Right lobe of liver (tissue), 6 donors: ENCODE measurements at places on chromosomes 6 and 20. TPM values are rescaled to one million over a fixed set of nuclear protein-coding genes. Genes with fewer than 3 reads are reported as not detected.

GRCh38 chr6:90730151-90730673 is 143.3 kb upstream of the MAP3K7 start:
- no peaks in the 10 kb centered on the region for H3K4me1 ChIP-seq
- no peak overlapping the region for H3K27ac ChIP-seq
- H3K27me3 ChIP-seq: no peaks in the 10 kb centered on the region

Gene ANKRD66
- not detected for total RNA-seq

GRCh38 chr20:52798124-52798523 is 174.0 kb upstream of the TSHZ2 start:
- no peak overlapping the region for H3K27ac ChIP-seq
- DNase-seq: no peak
- no peaks in the 10 kb centered on the region for H3K36me3 ChIP-seq
- H3K27me3 ChIP-seq: no peaks in the 10 kb centered on the region

GRCh38 chr6:48564036-48564820 is 453.2 kb upstream of the PTCHD4 start:
- H3K27me3 ChIP-seq: no peaks in the 10 kb centered on the region
- no peaks in the 10 kb centered on the region for H3K4me1 ChIP-seq
- H3K27ac ChIP-seq: no peak overlapping the region
- no peaks in the 10 kb centered on the region for H3K36me3 ChIP-seq

Gene WFDC12
- not detected for total RNA-seq

Gene GABRR2
- total RNA-seq: 0.89 TPM

DNA sequence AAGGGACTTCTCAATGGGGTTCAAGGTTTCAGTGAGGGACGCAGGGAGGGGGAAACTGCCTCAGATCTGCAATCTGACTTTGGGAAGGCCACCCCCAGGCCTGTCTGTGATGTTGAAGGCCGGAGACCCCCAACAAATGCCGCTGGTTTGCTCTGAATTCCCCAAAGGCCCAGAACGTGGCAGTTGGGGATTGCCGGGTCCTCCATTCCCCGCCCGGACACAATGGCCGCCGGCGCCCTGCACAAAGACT is 326 bp upstream of the BCL2L1 start:
- no peak for DNase-seq
- H3K4me1 ChIP-seq: peaks cover 21% of the 10 kb centered on the region
- H3K27me3 ChIP-seq: no peaks in the 10 kb centered on the region
- peak overlapping the region; percentile 98 for H3K27ac ChIP-seq

Gene MGME1
- total RNA-seq: 8.4 TPM

GRCh38 chr6:142280265-142280664 is 21.5 kb upstream of the ADGRG6 start:
- H3K36me3 ChIP-seq: no peaks in the 10 kb centered on the region
- H3K27ac ChIP-seq: no peak overlapping the region
- H3K4me3 ChIP-seq: no peak overlapping the region
- DNase-seq: no peak
- H3K4me1 ChIP-seq: peaks cover 21% of the 10 kb centered on the region

- no peak for DNase-seq
- no peak overlapping the region for H3K27ac ChIP-seq
- no peaks in the 10 kb centered on the region for H3K27me3 ChIP-seq
- H3K4me3 ChIP-seq: no peak overlapping the region
Observed at GRCh38 chr6:144413418-144413817, 128.3 kb downstream of the UTRN start.

- H3K27me3 ChIP-seq: no peaks in the 10 kb centered on the region
- H3K4me1 ChIP-seq: no peaks in the 10 kb centered on the region
- peak overlapping the region; percentile 22 for H3K4me3 ChIP-seq
- H3K36me3 ChIP-seq: no peaks in the 10 kb centered on the region
Observed at GRCh38 chr20:3980260-3981131, 34.9 kb downstream of the RNF24 start.

- H3K36me3 ChIP-seq: no peaks in the 10 kb centered on the region
- H3K27me3 ChIP-seq: no peaks in the 10 kb centered on the region
- no peak overlapping the region for H3K4me3 ChIP-seq
- no peak for DNase-seq
Observed at GRCh38 chr6:85772641-85773040, 130.0 kb upstream of the SYNCRIP start.

Gene ATG5
- total RNA-seq: 15.5 TPM

Gene LINC00237
- total RNA-seq: not detected

Gene LGSN
- total RNA-seq: not detected

Gene NKAIN2
- not detected for total RNA-seq

GRCh38 chr20:56897318-56897957 is 268.3 kb downstream of the TFAP2C start:
- H3K4me3 ChIP-seq: no peak overlapping the region
- no peaks in the 10 kb centered on the region for H3K36me3 ChIP-seq
- no peaks in the 10 kb centered on the region for H3K27me3 ChIP-seq
- H3K4me1 ChIP-seq: no peaks in the 10 kb centered on the region
- DNase-seq: no peak

DNA sequence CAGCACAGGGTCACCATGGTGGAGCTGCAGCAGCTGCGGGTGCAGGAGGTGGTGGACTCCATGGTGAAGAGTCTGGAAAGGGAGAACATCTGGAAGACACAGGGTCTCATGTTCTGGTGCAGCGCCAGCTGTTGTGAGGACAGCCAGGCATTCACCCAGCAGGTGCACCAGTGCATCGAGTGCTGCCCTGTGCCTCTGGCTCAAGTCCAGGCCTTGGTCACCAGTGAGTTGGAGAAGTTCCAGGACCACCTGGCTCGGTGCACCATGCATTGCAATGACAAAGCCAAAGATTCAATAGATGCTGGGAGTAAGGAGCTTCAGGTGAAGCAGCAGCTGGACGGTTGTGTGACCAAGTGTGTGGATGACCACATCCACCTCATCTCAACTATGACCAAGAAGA is 22.9 kb upstream of the RIPK1 start:
- no peak overlapping the region for H3K27ac ChIP-seq
- H3K4me3 ChIP-seq: no peak overlapping the region
- H3K27me3 ChIP-seq: no peaks in the 10 kb centered on the region

Gene ZSCAN23
- total RNA-seq: 0.43 TPM
